ENCODE measurements at places on chromosomes 1 and 21.

DNA sequence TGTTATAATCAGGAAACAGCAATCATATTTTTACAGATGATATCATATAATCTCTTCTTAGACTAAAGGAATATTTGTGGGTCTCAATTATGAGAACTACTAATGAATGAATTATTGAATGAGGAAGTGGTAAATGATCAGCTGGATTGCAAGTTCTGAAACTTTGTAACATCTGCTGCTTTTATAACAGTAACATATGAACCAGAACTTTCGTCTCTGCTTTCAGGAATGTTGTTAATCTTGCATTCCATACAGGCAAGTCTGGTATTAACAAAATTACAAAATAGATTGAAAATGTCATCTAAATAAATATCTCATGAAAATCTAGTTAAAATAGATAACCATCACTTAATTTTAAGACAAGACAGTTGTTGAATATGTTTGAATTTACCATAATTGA lies 110.5 kb upstream of the COL11A1 start:
- DNase-seq, result no peak

DNA sequence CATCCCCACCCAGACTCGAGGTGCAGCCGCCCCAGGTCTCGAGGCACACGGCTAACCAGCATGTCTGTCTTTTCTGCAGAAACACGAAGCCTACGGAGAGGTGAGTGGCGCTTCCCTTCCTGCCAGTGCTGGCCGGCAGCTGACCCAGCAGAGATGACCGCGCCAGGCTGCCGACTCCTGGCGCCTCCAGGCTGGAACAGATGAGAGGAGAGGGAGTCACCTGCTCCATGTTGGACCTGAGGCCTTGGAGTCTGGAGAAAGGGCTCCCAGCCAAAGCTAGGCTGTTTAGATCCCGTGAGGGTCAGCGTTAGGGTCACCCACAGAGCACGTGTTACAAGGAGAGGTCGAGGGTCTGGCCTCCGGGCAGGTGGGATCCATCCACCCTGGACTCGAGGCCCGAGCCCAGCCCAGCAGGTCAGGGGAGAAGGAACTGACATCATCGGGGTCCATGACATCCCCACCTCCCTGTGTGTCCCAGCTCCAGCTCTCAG lies 14.9 kb downstream of the COL6A2 start:
- no peak for DNase-seq

DNA sequence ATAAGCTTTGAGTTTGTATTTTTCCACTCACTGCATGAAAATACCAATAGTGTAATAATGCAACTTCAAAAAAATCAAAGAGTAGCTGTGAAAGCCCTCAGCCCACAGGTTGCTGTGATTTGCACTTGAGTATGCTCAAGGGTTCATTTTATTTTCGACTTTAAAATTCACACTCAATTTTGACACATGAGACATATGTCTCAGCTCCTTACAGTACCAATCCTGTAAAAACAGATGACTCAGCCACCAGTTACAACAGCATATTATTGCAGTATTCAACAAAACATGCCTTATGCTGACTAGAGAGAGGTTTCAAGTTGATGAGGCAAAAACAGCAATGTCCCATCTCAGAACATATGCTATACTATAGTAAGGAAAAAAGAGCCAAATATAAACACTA lies 66.1 kb downstream of the CYYR1 start:
- no peak for DNase-seq

- no peak for DNase-seq
Measured at GRCh38 chr1:154923695-154924094, 12.8 kb downstream of the PMVK start.

DNA sequence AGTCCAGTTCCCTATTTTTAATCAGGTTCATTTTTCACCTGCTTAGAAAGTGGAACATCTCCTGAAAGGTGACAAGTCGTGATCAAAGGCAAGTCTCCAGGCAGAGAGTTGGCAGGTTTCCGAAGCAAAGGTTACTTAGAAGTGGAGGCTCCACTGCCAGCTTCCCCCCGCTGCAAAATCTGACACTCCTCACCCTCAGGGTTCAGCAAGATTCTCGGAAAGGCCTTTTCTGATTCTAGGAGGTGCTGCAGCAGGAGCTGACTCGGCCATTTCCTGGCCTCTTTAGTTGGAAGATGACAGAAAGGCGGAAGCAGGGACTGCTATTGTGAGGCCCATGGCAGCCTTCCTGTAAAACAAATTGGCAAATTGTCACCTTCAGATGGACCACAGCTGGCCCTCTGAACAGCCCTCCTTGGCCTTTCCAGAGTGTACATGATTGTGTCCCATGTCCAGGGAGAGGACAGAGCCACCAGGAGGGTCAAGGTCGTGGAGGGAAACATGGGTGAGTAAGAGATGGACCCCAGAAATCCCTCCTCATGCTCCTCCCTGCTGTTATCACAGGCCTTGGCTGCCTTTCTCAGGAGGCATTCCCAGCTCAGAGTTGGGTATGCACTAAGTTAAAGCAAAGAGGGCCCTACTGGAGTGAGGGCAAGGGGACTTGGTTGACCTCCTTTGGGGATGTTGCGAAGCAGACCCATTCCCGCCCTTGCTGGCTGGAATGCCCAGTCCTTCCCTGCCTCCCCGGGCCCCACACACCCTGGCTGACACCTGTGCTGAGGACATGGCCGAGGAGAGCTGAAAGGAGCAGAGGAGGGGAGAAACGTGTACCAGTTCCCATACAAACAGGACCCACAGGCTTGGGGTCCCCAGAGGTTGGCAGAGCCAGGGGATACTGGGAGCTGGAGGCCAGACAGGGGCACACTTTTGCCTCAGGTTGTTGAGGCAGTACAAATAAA lies 115.5 kb upstream of the IRF2BP2 start:
- DNase-seq, result no peak

- no peak for DNase-seq
Measured at GRCh38 chr1:64348961-64349648, 120.8 kb upstream of the CACHD1 start.

GRCh38 chr1:6743189-6744101 lies 41.8 kb upstream of the CAMTA1 start:
- DNase-seq, result no peak

DNA sequence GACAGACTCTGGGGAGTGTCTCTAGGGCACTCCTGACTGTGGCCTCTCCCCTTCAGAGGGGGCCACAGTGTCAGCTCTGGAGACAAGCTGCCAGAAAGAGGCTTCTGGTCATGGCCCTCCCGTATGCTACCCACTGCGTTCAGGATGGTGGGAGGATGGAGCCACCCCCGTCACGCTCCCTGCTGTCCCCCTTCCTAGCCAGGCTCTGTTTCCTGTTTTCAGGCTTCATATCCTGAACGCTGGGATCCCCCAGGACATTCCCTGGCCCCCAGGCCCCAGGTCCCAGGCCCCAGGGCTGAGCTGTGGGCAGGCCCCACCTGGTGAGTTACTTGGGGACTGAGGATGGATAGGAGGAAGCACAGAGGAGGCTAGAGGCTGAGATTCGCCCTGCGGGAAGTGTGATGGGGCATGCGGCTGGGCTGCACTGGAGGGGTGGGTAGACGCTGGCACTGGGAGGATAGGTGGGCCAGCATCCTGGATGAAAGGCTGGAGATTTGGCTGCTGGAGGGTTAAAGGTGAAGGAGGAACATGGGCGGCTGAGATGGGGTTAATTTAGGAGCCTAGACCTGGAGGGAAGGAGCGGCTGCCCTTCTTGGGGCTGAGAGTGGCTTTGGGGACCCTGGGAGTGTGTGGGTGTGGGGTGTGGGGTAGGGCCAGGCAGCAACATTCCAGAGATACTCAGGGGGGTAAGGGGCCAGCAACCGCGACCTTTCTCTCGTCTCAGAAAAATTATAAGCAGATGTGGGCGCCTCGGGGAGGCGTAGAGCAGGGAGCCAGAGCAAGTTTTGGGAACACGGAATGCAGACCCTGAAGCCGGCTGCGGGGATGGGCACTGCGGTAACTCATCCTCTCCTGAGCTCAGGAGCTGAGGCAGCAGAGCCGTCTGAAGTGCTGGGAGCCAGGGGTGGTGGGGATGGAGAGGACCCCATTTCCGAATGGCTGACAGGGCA lies 8.7 kb downstream of the PEAR1 start:
- no peak for DNase-seq

DNA sequence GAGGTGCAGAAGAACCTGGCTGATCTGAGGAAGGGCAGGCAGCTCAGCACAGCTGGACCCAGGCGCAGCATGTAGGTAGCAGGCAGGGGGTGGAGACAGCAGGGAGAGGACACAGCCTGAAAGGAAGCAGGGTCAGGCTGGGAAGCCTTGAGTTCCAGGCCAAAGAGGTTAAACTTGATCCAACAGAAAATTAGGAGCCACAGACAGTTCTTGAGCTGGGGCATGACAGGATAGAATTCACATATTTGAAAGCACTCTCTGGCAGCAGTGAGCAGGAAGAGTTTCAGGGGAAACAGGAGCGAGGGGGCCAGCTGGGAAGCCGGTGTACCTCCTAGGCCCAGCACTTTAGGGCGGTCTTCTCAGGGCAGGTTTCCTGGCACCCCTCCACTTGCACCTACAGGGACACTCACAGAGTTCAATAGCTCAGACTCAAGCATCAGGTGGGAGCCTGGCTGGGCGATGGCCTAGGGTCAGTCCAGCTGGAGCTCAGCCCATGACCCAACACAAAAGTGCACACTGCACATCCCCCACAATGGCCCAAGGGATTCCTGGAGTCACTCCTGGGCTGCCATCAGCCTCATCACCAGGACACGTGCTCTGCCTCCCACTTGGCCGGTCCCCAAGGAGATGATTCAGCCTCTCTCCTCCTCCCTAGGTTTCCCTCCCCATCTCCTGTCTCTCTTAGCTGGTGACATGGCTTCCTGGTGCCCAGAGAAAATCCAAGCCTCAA lies 22.7 kb downstream of the MATN1 start:
- no peak for DNase-seq

DNA sequence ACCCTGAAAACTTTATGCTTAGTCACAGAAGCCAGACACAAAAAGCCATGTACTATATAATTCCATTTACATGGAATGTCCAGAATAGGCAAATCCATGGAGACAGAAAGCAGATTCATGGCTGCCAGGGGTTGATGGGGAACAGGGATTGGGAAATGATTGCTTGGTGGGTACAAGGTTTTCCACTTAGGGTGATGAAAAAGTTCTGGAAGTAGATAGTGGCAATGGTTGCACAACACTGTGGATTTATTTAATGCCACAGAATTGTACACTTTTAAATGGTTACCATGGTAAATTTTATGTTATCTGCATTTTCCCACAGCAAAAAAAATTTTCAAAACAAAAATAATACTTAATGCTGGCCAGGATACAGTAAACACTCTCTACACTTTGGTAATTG lies 40.6 kb downstream of the ENAH start:
- DNase-seq, result no peak

DNA sequence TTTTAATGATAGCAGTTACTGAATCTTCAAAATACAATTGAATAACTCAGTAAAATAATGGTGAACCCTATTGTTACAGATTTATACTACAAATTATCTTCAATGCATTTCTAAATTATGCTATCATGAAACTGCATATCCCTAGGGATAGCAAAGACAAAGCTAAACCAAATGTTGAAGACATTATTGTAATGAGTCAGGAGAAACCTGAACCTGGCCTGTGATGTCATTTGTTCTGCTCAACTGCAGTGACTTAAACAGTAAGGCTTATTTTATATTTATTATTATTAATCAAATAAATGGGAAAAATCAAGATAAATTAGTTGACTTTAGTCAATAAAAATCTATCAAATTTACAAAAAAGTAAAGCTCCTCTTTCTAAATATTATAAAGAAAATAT lies 100.3 kb downstream of the UCHL5 start:
- DNase-seq, result no peak

DNA sequence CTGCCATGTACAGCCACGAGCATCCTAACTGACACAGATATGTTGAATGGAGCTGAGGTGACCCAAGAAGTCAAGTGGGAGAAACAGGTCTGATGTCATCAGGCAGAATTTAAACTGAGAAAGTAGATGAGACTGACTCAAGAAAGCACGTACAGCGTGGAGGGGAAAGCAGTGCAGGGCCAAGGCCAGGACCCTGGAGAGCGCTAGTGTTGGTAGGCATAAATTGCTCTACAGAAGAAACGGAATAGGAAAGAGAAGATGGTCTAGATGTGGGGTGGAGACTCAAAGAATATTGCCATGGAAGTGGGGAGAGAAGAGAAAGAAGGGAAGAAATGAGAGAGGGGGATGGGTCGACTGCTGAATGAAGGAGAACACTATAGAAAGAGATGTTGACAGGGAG lies 45.3 kb upstream of the GJB5 start:
- no peak for DNase-seq

GRCh38 chr21:38725196-38726157 lies 80.3 kb upstream of the ETS2 start:
- DNase-seq, result no peak

DNA sequence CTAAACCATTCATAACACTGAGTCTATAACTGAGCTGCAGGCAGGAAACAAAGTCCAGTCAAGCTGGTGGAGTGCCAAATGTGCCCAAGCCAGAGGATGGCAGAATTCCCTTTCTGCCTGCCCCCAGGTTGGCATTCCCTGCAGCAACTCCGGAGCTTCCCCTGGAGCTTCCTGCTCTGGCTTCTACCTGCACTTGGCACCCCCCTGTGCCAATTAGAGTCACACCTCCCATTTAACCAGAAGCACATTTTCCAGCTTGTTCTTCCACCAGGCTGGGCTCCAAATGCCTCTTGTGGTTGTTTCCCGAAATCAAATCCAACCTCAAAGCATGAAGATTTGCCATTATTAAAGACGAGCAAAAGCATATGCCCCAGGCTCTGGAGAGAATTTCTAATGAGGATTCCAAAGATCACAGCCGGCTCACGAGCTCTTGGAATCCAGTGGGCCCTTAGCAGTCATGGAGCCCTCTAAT lies 294.5 kb downstream of the RRAGC start:
- DNase-seq, result no peak

GRCh38 chr1:169052727-169053126 lies 53.8 kb upstream of the ATP1B1 start:
- no peak for DNase-seq

DNA sequence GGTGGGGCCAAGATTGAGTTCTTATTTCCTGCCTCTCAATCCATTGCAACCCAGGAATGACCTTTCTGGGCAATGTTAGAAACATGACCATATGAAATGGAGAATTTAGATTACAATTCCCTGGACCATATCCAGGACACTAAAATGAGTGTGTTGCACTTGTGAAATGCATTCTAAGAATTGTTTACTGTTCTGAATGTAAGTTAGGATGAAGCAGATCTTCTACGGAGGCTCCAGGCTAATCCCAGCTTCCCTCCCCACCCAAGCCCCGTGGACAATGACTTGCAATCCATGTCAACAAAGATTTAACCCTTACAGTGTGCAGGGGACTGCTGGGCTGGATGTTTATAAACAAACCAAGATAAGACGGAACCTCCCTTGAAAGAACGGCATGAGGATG lies 31.7 kb upstream of the HAO2 start:
- no peak for DNase-seq

GRCh38 chr1:236288620-236288976 lies 6.8 kb upstream of the ERO1B start:
- DNase-seq, result peak; percentile 42

GRCh38 chr1:85174503-85174902 lies 26.3 kb downstream of the SYDE2 start:
- DNase-seq, result no peak

- DNase-seq, result no peak
Measured at GRCh38 chr1:219498666-219499065, 114.2 kb downstream of the ZC3H11B start.

- DNase-seq, result no peak
Measured at GRCh38 chr1:226981838-226982237, 41.7 kb downstream of the COQ8A start.

- DNase-seq, result no peak
Measured at GRCh38 chr1:169725930-169726329, 7.9 kb downstream of the SELE start.
